ENCODE measurements at places on chromosomes 11 and 22. TPM values are rescaled to one million over a fixed set of nuclear protein-coding genes. Genes with fewer than 3 reads are reported as not detected.

The GGT5 gene
- polyA plus RNA-seq: 293 TPM

The CSF2RB gene
- 68.2 TPM for polyA plus RNA-seq

The FGF4 gene
- not detected for polyA plus RNA-seq

The MMP27 gene
- not detected for polyA plus RNA-seq

The OR4D5 gene
- not detected for polyA plus RNA-seq

The MS4A3 gene
- not detected for polyA plus RNA-seq

The FGF19 gene
- not detected for polyA plus RNA-seq

The RPUSD4 gene
- 37.8 TPM for polyA plus RNA-seq

The CYP2D6 gene
- 0.25 TPM for polyA plus RNA-seq

The VSIG2 gene
- polyA plus RNA-seq: 1.2 TPM

The GTSE1 gene
- polyA plus RNA-seq: 22.5 TPM

The ANKK1 gene
- polyA plus RNA-seq: not detected

The RAB38 gene
- 3.0 TPM for polyA plus RNA-seq

The APLNR gene
- polyA plus RNA-seq: 0.03 TPM

The GAL gene
- 1.2 TPM for polyA plus RNA-seq

The MS4A6E gene
- not detected for polyA plus RNA-seq

The CRACR2B gene
- polyA plus RNA-seq: 10.7 TPM

The TRIM49 gene
- polyA plus RNA-seq: not detected

The RASD2 gene
- polyA plus RNA-seq: not detected

The TRIM29 gene
- not detected for polyA plus RNA-seq

The CHID1 gene
- polyA plus RNA-seq: 107 TPM

The SERHL2 gene
- 2.0 TPM for polyA plus RNA-seq

The ANO5 gene
- polyA plus RNA-seq: 0.32 TPM

The RHOG gene
- polyA plus RNA-seq: 119 TPM

The OR51S1 gene
- not detected for polyA plus RNA-seq

The KCNJ1 gene
- not detected for polyA plus RNA-seq

The VPREB1 gene
- not detected for polyA plus RNA-seq

The C11orf16 gene
- not detected for polyA plus RNA-seq

The MMP3 gene
- polyA plus RNA-seq: not detected

The HBE1 gene
- polyA plus RNA-seq: 0.32 TPM

The ZNRD2 gene
- 96.7 TPM for polyA plus RNA-seq

The OR51I1 gene
- polyA plus RNA-seq: 0.10 TPM

The GDPD4 gene
- polyA plus RNA-seq: not detected

The CDHR5 gene
- not detected for polyA plus RNA-seq

The TMEM121B gene
- 0.21 TPM for polyA plus RNA-seq

The ABCG4 gene
- polyA plus RNA-seq: 1.0 TPM

The B3GAT1 gene
- polyA plus RNA-seq: not detected

The TCN2 gene
- 188 TPM for polyA plus RNA-seq

The PIH1D2 gene
- polyA plus RNA-seq: 0.51 TPM

The WNT7B gene
- polyA plus RNA-seq: not detected

The PAK1 gene
- 5.6 TPM for polyA plus RNA-seq

The SLC22A9 gene
- polyA plus RNA-seq: not detected

The CTSW gene
- not detected for polyA plus RNA-seq

The BUD13 gene
- polyA plus RNA-seq: 18.8 TPM

The OR8G5 gene
- polyA plus RNA-seq: not detected

The MAFF gene
- 29.0 TPM for polyA plus RNA-seq

The OSM gene
- polyA plus RNA-seq: not detected

The TRIM51 gene
- not detected for polyA plus RNA-seq

The PARVG gene
- 0.02 TPM for polyA plus RNA-seq

The DERL3 gene
- polyA plus RNA-seq: 4.1 TPM

The GGA1 gene
- 54.1 TPM for polyA plus RNA-seq

The ZNF214 gene
- polyA plus RNA-seq: 0.94 TPM

The MRPL23 gene
- 222 TPM for polyA plus RNA-seq

The TTLL12 gene
- polyA plus RNA-seq: 26.2 TPM

The SLC25A22 gene
- 24.5 TPM for polyA plus RNA-seq

The PRRG4 gene
- not detected for polyA plus RNA-seq

The TIMP3 gene
- 0.27 TPM for polyA plus RNA-seq

The KIRREL3 gene
- polyA plus RNA-seq: not detected

The ROM1 gene
- 5.3 TPM for polyA plus RNA-seq

Measured in endothelial cell of umbilical vein (primary cell).